ENCODE measurements at places on chromosomes 3 and 15.

- DNase-seq, result no peak
These were observed 34.3 kb downstream of the INTS14 start for GRCh38 chr15:65576664-65577063.

- no peak for DNase-seq
These were observed 42.8 kb upstream of the PTPRG start for GRCh38 chr3:61518590-61518989.

DNA sequence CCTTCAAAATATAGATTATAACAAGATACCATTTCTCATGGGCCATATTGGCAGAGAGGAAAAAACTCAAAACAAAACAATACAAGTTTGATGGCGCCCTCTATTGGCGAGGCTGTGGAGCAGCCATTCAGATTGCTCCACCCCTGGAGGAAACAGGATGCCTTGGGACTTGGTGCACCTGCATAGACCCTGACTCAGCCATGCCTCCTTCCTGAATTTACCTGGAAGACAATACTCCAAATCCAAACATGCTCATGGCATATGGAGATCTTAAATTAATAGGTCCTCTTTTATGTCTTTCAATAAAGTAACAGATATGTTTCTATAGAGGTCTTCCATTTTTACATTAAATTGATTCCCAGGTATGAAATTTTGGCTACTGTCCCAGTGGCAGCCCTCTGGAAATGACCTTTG, 90.0 kb downstream of the APBA2 start:
- DNase-seq, result peak; percentile 81

DNA sequence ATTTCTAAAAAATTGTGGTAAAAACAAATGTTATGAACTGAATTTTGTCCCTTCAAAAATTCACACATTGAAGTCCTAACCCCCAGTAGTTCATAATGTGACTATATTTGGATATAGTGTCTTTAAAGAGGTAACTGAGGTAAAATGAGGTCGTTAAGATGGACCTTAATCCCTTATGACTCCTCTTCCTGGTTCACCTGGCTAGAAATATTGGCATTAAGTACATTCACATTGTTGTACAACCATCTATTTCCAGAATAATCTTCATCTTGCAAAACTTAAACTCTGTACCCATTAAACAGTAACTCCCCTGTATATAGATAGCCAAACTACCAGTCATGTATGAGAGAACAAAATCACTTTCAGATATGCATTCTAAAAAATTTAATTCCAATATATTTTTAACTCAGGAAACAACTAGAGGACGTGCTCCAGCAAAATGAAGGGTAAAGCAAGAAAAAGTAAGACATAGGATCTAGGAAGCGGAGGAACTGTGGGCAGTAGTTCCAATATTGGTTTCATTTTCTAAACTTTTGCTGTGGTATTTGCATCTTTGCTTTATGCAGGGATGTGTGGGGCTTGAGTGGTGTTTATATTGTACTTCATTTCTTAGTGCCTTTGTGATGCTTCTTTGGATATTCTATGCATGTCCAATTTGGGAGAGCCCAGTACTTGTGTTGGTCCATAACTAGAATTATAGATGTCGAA, 36.7 kb upstream of the IL20RB start:
- DNase-seq, result no peak

DNA sequence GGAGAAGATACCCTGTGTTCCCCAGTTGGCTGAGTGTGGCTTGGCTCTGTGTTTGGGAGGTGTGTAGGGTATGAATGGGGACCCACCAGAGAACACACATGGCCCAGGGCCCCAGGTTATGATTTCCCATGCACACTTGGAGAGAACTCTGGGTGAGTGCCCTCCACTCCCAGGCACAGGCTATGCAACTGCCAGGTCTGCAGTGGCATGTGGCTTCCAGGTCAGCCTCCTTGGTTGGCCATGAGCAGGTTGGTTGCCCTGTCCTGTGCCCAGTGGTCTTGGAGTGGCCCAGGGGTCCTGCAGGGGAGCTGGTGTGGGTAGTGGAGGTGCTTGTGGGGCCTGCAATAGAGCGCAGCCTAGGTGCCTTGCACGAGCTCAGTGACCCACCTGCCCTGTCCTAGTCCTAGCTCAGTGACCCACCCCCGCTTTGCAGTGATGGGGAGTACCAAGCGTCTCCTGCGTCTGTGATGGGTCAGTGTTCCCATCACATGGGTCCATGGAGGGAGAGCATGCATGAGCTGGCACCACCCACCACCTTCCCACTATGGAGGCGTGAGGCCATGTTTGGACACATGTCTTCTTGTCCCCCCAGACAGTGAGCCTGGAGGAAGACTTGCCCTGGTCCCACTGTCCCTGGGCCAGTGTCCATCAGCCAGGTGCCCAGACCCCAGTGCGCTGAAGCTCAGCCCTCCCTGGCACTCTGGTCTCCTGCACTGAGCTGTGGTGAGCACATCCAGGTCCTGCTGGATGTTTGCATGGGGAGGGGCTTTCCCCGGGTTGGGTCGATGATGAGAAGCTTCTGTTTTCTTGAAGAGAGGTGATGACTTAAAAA, 217.3 kb downstream of the SNRPN start:
- peak; percentile 9 for DNase-seq

- no peak for DNase-seq
These were observed 18.5 kb downstream of the CLDN11 start for GRCh38 chr3:170437176-170437575.

- no peak for DNase-seq
These were observed 18.3 kb upstream of the FOXP1 start for GRCh38 chr3:71601811-71602210.

DNA sequence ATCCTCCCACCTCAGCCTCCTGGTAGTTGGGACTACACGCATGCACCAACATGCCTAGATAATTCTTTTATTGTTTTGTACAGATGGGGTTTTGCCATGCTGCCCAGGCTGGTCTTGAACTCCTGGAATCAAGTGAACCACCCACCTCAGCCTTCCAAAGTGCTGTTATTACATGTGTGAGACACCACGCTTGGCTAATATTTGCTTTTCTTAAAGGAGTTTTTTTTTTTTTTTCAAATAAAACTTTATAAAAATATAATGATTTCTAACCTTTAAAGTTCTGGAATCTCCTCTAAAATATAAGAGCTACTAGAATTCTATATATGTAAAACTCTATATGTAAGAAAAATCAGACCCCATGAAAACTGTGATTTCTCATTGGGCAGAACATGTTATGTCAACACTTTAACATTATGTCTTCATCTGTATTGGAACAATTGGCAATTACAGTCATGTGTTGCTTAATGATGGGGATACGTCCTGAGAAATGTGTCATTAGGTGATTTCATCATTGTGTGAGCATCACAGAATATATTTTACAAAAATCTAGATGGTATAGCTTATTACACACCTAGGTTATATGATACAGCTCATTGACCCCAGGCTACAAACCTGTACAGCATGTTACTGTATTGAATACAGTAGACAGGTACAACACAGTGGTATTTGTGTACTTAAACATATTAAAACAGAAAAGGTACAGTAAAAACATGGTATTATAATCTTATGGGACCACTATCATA, 377.0 kb downstream of the PLCL2 start:
- DNase-seq, result no peak

GRCh38 chr3:108598375-108598774, 8.9 kb downstream of the DZIP3 start:
- DNase-seq, result no peak

GRCh38 chr15:39890621-39891020, 29.4 kb downstream of the GPR176 start:
- DNase-seq, result no peak

GRCh38 chr15:89301304-89302089, 33.1 kb downstream of the POLG start:
- no peak for DNase-seq

GRCh38 chr3:151541178-151541577, 80.3 kb upstream of the IGSF10 start:
- no peak for DNase-seq

DNA sequence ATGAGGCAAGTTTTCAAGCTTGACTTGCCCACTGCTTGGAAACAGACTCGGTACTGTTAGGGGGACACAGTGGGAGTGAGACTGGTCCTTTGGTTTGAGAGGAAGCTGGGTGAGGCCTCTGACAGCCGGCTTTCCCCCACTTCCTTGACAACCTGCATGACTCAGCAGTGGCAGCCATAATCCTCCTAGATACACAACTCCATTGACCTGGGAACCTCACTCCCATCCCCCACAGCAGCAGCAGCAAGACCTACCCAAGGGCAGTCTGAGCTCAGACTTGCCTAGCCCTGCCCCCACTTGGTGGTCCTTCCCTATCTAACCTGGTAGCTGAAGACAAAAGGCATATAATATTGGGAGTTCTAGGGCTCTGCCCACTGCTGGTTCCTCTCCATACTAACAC, 1043.5 kb upstream of the ALCAM start:
- no peak for DNase-seq

- DNase-seq, result no peak
These were observed 153.9 kb downstream of the GHSR start for GRCh38 chr3:172294223-172294806.

- no peak for DNase-seq
These were observed 24.5 kb downstream of the BTLA start for GRCh38 chr3:112474796-112475195.

DNA sequence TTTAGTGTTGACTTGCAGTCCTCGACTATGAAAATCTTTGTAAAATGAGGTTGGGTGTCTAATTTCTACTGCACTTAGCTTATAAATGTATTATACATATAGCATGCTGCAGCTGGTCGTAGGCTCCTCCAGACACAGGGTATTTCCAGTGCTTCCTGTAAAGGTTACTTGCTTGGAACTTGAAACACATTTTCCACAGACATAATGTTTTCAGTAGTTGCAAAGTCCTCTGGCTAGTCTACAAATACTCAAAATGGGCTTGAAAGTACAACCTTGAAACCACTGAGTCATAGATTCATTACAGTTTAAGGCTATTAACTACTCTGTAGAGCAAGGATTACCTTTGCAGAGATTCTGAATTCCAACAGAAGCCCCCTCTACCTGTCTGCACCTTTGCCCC, 464.1 kb downstream of the RAP2B start:
- DNase-seq, result no peak

- no peak for DNase-seq
These were observed 85.7 kb downstream of the OXNAD1 start for GRCh38 chr3:16350597-16351318.

DNA sequence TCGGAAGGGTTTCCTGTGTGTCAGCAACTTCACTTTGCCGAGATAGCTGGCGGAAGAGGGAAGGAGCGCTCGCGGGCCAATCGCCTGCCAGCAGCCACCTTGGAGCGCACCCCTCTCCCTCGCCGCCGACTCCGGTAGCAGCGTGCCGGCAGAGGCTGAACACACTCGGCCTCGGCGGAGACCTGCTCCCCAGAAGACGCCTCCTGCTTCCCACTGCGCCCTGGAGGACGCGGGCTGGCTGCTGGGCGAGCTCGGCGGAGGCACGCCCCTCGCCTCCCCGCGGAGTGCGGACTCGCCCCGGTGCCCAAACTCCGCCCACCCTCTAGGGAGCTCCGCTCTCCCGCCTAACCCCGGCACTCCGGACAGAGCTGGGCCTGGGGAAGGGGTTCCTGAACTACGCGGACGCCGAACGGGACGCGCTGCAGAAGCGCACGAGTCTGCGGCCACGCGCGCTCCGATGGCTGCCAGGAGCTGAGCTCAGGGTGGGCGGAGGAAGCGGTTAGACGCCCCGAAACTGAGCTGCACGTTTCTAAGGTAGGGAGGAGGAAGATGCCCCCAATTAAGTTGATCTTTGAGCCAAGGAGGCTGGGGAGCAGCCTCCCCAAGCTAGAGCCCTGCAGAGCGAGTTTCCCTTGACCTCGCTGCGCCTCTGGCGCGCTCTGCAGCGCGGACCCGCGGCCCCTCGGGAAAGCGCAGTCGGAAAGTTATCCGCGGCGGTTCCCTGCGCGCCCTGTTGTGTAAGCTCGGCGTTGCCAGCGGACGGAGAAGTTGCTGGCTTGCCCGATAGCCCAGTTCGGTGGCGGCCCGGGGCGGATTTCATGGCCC, at the start of gene P2RY1:
Gene P2RY1 (plus strand): TSS at position 356 of the 825 bp plus-strand sequence. CDS start 652 bp downstream, outside the sequence.
- peak; percentile 52 for DNase-seq

DNA sequence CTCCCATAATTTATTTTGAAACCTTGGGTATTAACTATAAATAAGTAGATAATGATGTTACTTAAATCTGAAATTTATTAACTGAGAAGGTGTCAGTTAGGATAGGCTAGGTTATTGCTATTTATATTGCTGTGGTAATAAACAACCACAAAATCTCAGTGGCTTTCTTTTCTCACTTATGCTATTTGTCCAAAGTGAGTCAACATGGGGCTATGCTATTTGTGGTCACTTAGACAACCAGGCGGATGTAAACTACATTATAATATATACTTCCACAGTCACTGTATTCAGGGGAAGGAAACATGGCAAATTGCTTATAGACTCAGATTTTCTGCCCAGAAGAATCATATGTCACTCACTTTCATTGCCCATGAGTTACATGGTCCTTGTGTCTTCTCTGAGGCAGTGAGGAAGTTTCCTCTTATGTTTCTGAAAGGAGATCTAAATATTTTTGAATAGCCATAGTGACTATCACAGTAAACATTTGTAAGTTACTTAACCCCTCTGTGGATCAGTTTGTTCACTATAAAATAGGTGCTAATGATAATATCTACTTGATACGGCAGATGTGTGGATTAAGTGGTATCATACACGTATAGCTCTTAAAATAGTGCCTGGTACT, 19.8 kb downstream of the HMG20A start:
- DNase-seq, result no peak

GRCh38 chr3:120170223-120170622, 76.0 kb upstream of the GSK3B start:
- no peak for DNase-seq

GRCh38 chr3:104510131-104510849, 856.4 kb upstream of the ALCAM start:
- DNase-seq, result no peak

DNA sequence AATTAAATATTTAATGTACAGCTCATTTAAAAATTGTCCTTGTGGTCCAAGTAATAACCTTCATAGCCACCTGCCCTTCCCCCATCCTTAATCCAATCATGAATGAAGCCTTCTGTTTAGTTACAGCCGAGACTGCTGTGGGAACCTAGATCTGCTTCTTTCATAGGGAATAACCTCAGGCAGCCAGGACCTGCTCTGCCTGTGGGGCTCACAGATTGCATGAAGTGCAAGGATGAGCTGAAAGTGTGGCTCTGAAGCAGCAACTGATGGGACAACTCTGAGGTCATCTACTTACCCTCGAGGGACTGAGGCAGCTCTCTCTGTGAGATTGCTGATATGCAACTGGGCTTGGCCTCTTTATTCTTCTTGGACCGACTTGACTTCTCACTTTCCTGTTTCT, 169.8 kb downstream of the POTEB3 start:
- no peak for DNase-seq

- no peak for DNase-seq
These were observed 143.3 kb downstream of the EPHA3 start for GRCh38 chr3:89250742-89251141.

DNA sequence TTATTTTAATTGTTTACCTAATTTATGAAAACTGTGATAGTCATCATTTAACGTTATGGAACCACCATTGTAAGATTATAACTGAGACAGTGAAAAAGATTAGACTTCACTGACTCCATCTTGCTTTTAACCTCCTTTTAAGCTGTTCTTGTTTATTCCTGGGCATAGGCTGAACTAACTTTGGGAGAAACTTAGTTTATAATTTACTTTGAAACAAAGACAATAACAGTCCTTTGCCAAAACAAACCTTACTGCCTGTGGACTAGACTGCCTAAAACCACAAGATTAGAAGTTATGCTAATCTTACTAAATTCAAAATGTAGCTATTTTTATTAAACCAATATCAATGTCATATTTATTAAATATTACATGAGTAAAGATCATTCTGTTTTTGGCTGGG, 44.3 kb upstream of the TMEM45A start:
- DNase-seq, result no peak

- no peak for DNase-seq
These were observed 7.5 kb downstream of the MESP1 start for GRCh38 chr15:89743594-89743993.
